ENCODE measurements at places on chromosomes 5 and 9.

DNA sequence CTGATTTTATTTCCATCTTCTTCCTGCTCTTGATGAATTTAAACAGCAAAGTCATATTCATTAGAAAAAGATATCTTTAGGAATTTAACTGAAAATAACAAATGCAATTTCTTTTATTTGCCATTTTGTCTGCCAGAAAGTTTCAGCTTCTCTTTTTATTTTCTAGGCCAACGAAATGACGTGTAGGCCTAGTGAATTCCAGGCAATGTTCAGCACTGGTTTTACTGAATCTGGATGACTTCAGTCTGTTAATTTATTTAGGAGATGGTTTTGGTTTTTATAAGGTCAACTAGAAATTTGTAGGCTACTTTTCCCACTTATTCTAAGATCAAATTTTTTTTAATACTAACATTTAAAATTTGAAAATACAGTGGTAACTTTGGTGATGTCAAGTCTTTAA lies 129.1 kb upstream of the VCAN start:
- no peak for DNase-seq

- DNase-seq: no peak
Measured at GRCh38 chr5:35736280-35736679, 118.6 kb downstream of the SPEF2 start.

DNA sequence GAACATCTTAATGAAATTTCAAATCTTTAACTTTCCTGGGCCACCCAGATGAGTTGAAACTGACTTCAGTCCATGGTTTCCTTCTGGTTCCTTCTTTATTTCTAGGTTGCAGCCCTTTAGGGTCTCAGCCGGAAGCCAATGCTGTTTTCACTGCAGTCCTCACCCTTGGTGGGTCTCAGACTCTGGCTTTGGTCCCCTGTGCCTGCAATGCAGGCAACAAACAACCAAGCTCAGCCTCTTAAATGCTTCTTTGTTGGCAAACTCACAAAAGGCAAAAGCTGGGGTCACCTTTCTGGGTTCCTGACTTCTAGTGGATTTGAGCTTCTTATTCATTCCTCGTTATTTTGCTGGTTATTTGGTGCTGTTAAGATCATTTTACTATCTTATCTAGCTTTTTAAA lies 19.3 kb upstream of the APC start:
- DNase-seq: no peak

DNA sequence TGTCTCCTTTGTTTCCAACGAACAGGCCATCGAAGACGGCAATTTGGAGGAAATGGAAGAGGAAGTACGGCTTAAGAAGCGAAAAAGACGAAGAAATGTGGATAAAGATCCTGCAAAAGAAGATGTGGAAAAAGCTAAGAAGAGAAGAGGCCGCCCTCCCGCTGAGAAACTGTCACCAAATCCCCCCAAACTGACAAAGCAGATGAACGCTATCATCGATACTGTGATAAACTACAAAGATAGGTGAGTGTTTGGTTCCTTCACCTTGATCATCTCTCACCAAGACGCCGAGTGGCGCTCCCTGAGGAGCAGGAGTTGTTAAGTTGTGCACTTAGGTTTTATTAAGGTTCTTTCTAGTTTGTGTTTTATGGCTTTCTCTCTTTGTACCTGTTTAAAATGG lies 146.5 kb downstream of the SMARCA2 start:
- no peak for DNase-seq
